ENCODE measurements at places on chromosomes 2 and 18. TPM values are rescaled to one million over a fixed set of nuclear protein-coding genes. Genes with fewer than 3 reads are reported as not detected.

Gene PLCL1
- total RNA-seq, result 5.8 TPM

Gene GRB14
- 2.3 TPM for total RNA-seq

Gene RGPD3
- total RNA-seq, result 0.43 TPM

Gene SP3
- total RNA-seq, result 42.8 TPM

Gene VIT
- 3.4 TPM for total RNA-seq

Gene UCN
- total RNA-seq, result 0.35 TPM

Gene CNRIP1
- total RNA-seq, result 26.6 TPM

Gene RBM43
- 8.3 TPM for total RNA-seq

Gene MYO3B
- not detected for total RNA-seq

Measured in pericardium fibroblast (primary cell).